ENCODE measurements at places on chromosomes 11 and 22. TPM values are rescaled to one million over a fixed set of nuclear protein-coding genes. Genes with fewer than 3 reads are reported as not detected.

Gene IGHMBP2
- total RNA-seq = 8.1 TPM

Gene OR5A1
- total RNA-seq = not detected

Gene P2RX6
- total RNA-seq = not detected

Gene COX8A
- 190 TPM for total RNA-seq

Gene OR8G5
- total RNA-seq = 0.16 TPM

Gene FBLN1
- 22.3 TPM for total RNA-seq

Gene OR51E2
- not detected for total RNA-seq

Gene KCNJ5
- total RNA-seq = 1.6 TPM

Gene GRAP2
- total RNA-seq = 2.7 TPM

Gene TEF
- 10.0 TPM for total RNA-seq

Gene NELL1
- 104 TPM for total RNA-seq

Gene REXO2
- 41.3 TPM for total RNA-seq
